ENCODE measurements at places on chromosomes 2 and 18. TPM values are rescaled to one million over a fixed set of nuclear protein-coding genes. Genes with fewer than 3 reads are reported as not detected.

DNA sequence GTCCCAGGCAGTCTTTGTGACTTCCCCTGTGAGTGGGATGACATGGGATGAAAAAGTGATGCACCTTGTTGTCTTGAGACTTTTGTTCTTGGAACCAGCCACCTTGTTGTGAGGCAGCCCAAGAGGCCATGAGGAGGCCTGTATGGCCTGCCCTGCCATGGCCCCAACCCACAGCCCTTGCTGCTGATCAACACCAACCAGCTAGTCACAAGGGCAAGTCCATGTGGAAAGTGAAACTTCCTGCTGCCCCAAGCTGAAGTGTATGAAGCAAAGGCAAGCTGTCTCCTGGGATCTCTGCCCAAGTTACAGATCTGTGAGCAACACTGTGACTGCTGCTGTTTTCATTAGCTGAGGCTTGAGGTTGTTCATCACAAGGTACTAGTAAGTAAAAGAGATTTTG lies 21.6 kb downstream of the TMEM18 start:
- no peak overlapping the region for H3K4me3 ChIP-seq
- no peak for DNase-seq
- peaks cover 21% of the 10 kb centered on the region for H3K4me1 ChIP-seq

DNA sequence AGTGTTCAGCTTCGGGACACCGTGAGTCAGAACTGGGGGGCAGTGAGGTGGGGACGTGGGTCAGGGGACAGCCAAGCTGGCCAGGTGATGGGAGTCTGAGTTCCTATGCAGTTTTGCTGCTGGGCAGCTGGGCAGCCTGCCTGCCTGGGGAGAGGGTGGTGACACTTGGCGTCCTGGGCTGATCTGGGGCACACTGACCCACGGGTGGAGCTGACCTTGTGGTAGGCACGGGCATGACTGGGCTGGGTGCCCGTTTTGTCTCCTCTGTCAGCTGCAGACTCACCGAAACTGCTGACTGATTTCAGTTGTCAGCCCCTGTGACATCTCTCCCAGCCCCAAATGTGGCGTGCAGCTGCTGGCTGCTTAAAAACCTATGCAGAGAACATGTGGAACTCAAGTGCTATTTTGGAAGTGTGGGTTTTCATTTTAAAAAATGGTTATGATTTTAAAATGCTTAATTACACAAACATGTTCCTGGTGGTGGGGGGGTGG lies 32.6 kb upstream of the E2F6 start:
- H3K4me1 ChIP-seq: peaks cover 6% of the 10 kb centered on the region
- peak; percentile 27 for DNase-seq
- no peak overlapping the region for H3K4me3 ChIP-seq
- no peaks in the 10 kb centered on the region for H3K36me3 ChIP-seq
- peaks cover 10% of the 10 kb centered on the region for H3K27me3 ChIP-seq
- no peak overlapping the region for H3K27ac ChIP-seq

DNA sequence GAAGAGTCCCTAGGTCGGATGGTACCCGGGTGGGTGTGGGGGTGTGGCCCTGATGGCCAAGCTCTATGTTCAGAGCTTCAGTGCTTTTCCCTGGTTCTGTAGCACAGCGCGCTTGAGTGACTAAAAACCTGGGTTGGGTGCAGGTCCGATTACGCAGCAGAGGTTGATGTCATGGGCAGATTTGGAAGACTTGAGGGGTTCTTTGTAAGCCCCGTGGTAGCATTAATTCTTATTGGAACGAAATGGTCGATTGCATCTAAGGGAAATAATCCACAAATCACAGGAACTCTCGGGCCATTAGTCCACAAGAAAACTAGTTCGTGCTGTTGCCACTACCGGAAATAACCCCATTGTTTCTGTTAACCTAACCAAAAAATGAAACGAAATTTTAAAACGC lies 9.0 kb downstream of the HOXD8 start:
- H3K4me1 ChIP-seq: peaks cover 19% of the 10 kb centered on the region
- DNase-seq: no peak
- peaks cover 12% of the 10 kb centered on the region for H3K36me3 ChIP-seq
- peaks cover 77% of the 10 kb centered on the region for H3K27me3 ChIP-seq

GRCh38 chr2:168203762-168204693 lies 43.4 kb downstream of the STK39 start:
- peaks cover 73% of the 10 kb centered on the region for H3K4me1 ChIP-seq
- no peak overlapping the region for H3K27ac ChIP-seq
- peaks cover 6% of the 10 kb centered on the region for H3K36me3 ChIP-seq

DNA sequence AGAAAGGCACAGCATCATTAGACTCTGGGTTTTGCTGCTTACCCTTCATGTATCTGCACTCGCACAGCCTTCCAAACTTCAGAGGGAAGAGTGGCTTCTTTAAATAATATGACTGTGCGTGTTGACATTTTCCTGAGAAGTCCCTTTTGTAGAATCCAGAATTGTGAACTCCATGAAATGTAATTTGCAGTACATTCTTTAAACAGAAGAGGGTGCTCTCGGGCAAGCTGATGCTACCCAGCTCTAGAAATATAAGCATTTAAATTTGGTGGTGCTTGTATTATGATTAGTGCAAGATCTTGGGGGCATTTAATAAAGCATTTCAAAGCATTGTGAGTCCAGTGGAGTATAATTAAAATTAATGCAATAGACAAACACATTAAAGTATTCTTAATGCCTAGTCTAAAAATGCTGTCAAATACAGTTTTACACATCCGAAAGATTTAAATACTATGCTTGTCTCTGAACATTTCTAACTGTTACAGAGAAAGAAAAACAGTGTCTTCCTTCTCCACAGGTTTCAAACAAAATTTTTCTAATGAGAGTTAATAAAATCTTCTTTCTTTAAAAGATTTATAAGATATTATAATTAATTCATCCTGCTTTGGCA lies 17.3 kb upstream of the GTF2A1L start:
- H3K4me3 ChIP-seq: no peak overlapping the region
- no peak overlapping the region for H3K27ac ChIP-seq
- peaks cover 4% of the 10 kb centered on the region for H3K27me3 ChIP-seq
- H3K36me3 ChIP-seq: no peaks in the 10 kb centered on the region
- no peaks in the 10 kb centered on the region for H3K4me1 ChIP-seq
- no peak for DNase-seq

GRCh38 chr18:23487738-23488570 lies 15.4 kb upstream of the RMC1 start:
- H3K27ac ChIP-seq: peak overlapping the region; percentile 76
- no peaks in the 10 kb centered on the region for H3K27me3 ChIP-seq
- H3K4me1 ChIP-seq: peaks cover 12% of the 10 kb centered on the region
- DNase-seq: peak; percentile 71

The CNRIP1 gene
- not detected for total RNA-seq

The CRYGC gene
- total RNA-seq: not detected

The ALPP gene
- not detected for total RNA-seq

The FBXO48 gene
- 2.3 TPM for total RNA-seq

The LYPD6 gene
- not detected for total RNA-seq

The SLC23A3 gene
- total RNA-seq: 2.3 TPM

All from activated CD4-positive, alpha-beta memory T cell treated with anti-CD3 and anti-CD28 coated beads for 36 hours (primary cell).